ENCODE measurements at places on chromosomes 4 and X.

DNA sequence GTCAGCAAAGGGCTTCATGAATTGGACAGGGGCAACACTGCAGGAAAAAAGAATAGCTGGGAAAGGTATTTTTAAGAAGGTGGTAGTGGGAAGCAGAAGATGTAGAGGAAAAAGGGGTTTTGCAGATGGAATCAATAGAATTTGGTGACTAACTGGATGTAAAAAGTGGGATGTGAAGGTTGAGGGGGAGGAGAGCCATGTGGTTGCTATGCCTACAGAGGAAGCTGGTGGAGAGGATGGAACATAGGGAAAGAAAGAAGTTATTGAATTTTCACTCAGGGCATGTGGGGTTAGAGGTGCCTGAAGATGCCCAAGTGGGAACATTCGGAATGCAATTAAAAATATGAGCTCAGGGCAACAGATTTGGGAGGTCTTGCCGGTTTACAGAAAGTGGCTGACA, 33.0 kb downstream of the REELD1 start:
- DNase-seq = no peak

DNA sequence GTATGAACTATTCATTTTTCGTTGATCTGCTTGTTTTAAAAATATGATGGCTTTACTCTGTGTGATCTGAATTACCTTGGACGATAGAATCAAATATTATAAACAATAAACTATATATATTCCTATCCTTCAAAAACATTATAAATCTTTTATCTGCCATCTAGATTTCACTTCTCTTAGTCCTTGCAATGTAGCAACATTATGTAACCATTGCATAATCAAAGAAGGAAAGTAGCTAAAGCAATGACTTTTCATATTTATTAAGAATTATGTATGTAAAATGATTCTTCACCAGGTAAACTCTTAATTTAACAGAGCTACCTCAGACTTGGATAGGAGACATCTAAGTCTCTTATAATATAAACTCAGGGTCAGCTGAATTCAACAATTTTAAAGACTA, 210.5 kb downstream of the ADAMTS3 start:
- DNase-seq = no peak

- DNase-seq = no peak
These were observed 334.7 kb downstream of the PPP1R2C start for GRCh38 chrX:42443267-42443666.

GRCh38 chrX:107902721-107903120, 77.1 kb downstream of the MID2 start:
- DNase-seq = no peak

Data from stromal cell of bone marrow (primary cell).